ENCODE measurements at places on chromosomes 3 and 15.

GRCh38 chr3:168807448-168807847, 711.7 kb upstream of the GOLIM4 start:
- no peak for DNase-seq

DNA sequence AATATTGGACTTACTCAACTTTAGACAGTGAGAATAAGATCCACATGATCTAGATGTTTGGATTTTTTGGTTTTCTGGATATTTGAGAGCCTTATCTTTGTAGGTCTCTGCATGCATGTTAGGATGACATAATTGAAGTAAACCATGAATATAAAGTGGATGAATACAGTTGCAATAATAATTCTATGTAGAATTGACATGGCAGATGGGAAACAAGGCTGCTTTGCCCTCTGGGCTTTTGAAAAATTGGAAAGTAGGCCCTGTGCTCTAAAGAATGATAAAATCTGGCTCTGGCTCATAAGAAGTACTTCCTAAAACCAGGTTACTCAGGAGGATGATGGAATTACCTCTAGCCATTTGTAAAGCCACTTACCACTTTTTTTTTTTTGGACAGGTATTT, 86.9 kb downstream of the ZNF609 start:
- no peak for DNase-seq

- DNase-seq, result no peak
These were observed 33.6 kb downstream of the HPS3 start for GRCh38 chr3:149163066-149163465.

DNA sequence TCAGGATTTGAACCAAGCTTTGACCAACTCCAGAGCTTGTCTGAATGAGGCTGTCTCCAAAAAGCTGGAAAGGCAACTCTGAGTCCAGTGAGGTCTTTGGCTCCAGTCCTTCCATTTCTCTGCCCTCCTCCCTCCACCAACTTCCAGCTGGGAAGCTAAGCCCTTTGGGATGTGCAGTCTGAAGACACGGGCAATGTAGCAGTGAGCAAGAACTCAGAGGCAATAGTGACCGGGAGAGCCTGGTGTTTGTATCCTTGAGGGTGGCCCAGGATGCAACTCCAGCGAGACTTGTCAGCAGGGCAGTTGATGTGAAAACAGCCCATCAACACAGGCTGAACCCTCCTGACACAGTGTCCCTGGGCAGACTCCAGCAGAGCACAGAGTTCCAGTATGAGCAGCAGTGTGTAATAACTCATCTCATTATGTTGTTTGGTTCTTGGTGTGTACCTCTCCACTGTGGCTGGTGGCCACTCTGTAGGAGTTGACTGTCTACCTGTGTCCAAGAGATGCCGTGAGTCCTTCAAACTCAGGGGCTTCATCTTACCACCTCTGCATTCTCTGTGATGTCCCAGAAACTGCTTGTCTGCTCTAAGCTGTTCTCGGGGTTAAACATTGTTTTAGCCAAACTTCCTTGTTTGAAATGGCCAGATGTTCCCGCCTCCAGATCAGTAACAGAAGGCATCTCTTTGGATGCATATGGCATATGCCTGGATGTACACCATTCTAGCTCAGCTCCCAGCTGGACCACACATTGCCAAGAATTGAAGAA, 6.6 kb downstream of the CDCP1 start:
- no peak for DNase-seq

- no peak for DNase-seq
These were observed 66.3 kb upstream of the LRIG1 start for GRCh38 chr3:66567077-66567476.

GRCh38 chr15:83365370-83365938, 81.0 kb upstream of the BNC1 start:
- peak; percentile 48 for DNase-seq

- no peak for DNase-seq
These were observed 15.3 kb upstream of the MCCC1 start for GRCh38 chr3:183114384-183115178.

- no peak for DNase-seq
These were observed 82.0 kb downstream of the CHCHD4 start for GRCh38 chr3:14042680-14043079.

GRCh38 chr3:23114432-23114831, 88.7 kb upstream of the UBE2E2 start:
- DNase-seq, result no peak

DNA sequence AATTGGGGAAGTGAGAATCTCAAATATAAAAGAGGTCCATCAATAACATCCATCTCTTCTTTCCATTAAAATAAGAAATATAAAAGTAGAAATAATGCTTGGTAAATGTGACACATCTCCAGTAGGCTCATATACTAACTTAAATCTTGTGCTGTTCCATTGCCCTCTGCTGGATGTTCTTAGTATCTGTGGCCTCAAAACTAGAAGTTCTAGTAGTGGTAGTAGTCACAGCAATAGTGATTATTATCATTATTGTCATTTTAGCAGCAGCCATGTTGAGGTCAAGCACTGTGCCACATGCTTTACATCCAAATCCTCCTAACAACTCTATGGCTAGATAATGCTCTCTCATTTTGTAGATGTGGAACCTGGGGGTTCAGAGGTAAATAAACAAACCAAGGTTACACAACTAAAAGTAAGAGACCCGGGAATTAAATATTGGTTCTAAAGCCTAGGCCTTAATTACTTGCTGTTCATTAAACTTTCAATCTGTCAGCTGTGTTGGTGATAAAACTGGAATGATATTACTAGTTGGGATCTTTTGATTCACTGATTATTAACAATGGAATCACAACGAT, 20.2 kb upstream of the BTLA start:
- no peak for DNase-seq

GRCh38 chr3:67006460-67006859, 8.4 kb downstream of the KBTBD8 start:
- DNase-seq, result no peak

DNA sequence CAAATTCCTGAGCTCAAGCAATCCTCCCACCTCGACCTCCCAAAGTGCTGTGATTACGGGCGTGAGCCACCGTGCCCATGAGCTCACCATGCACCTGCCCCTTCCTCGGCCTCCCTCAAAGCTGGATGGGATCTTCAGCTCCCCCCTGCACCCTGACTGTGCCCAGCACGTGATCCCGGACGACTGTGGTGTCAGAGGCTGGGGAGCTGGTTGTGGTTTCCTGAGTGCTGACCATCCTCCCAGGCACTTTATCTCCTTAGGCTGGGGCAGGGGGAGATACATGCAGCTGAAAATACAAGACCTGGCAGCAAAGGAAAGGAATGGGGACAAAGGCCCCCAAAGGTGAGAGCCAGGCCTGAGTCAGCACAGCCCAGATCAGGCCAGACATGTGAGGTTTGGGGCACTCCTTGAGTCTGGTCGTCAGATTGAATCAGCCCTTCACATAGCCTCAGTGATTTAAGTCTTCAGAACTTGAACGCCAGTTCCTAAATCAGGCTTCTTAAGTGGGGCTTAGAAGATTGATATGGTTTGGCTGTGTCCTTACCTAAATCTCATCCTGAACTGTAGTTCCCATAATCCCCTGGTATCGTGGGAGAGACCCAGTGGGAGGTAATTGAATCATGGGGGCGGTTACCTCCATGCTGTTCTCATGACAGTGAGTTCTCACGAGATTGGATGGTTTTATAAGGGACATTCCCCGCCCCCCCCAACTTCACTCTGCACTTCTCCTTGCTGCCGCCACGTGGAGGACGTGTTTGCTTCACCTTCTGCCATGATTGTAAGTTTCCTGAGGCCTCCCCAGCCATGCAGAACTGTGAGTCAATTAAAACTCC, 35.8 kb downstream of the PRKCD start:
- peak; percentile 44 for DNase-seq

DNA sequence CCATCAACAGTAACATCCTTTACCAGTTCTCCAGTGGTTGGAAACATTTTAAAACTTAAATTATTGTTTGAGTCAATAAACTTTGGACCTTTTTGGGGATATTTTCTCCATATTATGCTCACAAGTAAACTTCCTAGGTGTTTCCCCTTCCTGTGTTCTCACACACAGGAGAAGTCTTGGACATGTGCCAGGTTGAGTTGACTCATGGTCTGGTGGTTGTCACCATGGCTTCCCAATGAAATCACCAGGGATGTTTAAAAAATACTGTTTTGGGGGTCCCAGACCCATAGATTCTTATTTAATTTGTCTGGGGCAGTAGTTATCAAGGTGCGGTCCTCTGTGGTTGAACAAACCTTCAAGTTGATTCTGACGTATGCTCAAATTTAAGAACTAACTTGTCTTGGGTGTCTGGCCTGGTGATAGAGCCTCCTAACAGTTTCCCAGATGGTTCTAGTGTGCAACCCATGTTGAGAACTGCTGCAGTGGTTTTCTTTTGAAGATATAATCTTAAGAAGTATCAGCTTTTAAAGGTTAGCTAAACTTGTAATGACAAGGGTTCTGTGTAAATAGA, 291.8 kb downstream of the EDEM1 start:
- DNase-seq, result no peak

GRCh38 chr3:102941786-102942185, 507.0 kb downstream of the ZPLD1 start:
- DNase-seq, result no peak

DNA sequence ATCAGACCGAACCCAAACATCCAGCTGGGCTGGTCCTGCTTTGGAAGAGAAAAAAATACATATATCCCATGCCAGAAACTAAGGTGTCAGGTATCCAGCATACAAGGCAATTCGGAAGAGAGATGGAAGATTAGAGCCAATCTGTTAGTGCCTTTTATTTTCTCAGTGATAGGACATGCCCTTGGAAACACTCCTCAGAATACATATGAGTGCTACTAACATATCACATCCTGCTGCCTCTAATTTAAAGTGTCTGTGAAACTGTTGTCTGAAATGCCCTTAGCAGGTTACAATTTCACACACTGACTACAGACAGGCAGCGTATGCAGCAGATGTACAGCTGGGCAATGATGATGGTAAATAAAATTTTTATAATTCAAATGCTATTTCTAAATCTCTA, 78.9 kb downstream of the RBPMS2 start:
- DNase-seq, result no peak

DNA sequence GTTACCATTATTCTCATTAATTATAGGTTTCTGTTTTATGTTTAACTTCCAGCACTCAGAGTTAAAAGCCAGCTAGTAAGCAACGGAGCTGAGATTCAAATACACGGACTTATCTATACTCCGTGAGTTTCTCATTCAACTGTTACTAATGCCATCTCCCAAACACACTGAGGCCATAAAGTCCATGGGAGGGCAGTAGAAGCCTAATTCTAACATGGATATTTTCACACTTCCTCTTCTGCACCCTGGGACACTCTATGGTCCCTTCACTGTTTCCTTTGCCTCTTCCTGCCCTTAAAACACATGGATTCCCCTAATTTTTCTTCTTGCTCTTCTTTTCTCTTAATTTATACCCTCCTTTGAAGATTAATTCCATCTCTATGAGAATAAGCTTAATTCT, 245.0 kb downstream of the KLF13 start:
- DNase-seq, result no peak

DNA sequence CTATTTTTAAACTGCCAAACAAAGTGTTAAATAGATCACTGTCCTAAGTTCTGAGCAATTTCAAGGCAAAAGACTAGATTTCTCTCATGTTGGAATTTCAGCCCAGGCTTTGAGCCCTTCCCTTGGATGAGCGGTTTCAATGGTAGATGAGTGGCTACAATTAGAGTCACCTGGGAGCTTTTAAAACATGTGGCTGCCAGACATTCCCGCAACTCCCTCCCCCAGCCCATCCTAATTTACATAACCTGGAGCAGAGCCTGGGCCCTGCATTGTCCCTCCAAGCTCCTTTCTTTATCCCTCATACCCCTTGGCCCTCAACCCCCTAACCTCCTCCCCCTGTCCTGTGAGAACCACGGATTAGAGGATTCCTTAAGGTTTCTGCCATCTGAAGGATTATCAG, 357.5 kb upstream of the UMPS start:
- DNase-seq, result no peak

DNA sequence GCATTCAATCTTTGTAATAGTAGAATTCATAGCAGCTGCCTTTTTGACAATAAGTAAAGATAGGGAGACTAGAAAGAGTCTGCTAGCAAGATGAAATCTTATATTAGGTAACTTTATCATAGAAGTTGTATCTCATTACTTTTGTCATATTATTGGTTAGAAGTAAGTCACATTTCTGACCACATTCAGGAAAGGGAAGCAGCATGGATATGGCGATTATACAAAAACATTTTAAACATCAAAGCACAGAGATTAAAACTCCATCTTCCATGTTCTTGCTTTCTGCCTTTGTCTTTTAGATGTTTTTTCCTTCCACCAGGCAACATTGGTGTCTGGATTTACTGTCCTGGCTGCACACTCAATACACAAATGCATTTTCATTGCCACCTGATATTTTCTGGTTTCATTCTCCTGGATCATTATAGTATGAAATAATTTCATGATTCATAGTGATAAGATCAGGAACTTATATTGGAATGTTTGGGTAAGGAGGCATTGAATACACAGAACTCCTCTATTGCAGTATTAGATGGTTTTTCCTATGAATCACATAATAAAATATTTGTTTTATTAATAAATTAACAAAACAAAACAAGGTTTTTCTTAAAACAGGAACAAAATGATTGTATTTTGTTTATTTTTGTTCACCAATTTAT, 1460.3 kb upstream of the CADM2 start:
- DNase-seq, result no peak

- DNase-seq, result no peak
These were observed 8.0 kb upstream of the CCDC13 start for GRCh38 chr3:42780892-42781700.

DNA sequence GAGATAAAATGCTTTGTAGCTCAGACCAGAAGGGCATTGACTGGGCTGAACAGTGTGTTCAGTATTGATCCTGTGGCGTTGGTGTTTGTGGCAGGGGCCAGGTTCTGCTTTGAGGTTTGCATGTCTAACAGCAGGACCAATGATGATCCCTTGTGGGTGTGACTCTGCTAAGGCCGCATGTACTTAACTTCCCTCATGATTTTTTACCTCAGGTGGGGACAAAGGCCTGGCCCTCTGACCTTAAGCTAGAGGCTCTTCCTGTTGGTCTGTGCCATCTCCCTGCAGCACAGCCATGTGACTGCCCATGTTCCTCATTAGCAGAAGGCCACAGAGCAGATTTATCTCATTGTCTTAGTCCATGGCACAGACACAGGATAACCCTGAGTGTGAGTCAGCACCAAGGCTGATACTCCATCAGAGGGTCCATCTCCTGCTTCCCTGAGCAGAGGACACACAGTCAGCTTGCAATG, 34.3 kb upstream of the BSN start:
- DNase-seq, result no peak

GRCh38 chr3:18082551-18083272, 340.3 kb upstream of the TBC1D5 start:
- no peak for DNase-seq

- no peak for DNase-seq
These were observed 7.6 kb downstream of the ANXA2 start for GRCh38 chr15:60390231-60390630.

GRCh38 chr15:50261981-50262380, 3.5 kb downstream of the HDC start:
- DNase-seq, result no peak
